ENCODE measurements at places on chromosomes 1 and 21.

GRCh38 chr1:204337583-204337982 lies 22.1 kb downstream of the PLEKHA6 start:
- no peak for DNase-seq

GRCh38 chr1:58468612-58469011 lies 77.9 kb downstream of the OMA1 start:
- no peak for DNase-seq

- no peak for DNase-seq
Measured at GRCh38 chr1:60715970-60716369, 366.4 kb upstream of the NFIA start.

DNA sequence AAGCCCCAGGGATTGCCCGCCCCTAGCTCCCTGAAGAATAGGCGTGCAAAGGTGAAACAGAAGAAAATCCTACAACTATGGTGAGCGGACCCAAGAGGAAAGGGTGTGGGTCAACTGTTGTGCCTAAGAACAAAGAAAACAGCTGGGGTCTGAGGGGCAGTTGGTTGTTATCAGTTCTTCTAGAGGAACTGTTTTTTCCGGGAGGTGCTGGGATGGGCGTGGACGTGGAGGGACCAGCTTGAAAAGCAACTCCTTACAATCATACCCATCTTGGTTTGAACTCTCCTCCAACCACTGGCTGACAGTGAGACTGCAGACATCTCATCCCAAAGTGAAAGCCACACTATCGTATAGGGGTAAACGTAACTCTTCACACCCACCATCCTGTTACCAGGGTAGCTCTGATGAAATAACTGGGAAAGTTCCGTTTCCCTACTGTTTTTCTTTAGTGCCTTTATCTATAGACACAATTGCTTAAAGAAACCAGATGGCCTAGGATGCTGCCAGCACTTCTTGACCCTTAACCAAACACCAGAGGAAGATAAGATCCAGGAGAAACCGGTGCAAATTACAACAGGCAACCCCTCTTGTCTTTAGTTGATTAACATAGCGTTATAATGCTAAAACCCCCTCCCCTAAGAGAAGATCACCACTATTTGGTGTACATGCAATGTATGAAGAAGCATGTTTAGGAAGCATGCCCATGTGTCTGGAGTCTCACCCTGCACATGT lies 25.6 kb upstream of the FAM89A start:
- no peak for DNase-seq

DNA sequence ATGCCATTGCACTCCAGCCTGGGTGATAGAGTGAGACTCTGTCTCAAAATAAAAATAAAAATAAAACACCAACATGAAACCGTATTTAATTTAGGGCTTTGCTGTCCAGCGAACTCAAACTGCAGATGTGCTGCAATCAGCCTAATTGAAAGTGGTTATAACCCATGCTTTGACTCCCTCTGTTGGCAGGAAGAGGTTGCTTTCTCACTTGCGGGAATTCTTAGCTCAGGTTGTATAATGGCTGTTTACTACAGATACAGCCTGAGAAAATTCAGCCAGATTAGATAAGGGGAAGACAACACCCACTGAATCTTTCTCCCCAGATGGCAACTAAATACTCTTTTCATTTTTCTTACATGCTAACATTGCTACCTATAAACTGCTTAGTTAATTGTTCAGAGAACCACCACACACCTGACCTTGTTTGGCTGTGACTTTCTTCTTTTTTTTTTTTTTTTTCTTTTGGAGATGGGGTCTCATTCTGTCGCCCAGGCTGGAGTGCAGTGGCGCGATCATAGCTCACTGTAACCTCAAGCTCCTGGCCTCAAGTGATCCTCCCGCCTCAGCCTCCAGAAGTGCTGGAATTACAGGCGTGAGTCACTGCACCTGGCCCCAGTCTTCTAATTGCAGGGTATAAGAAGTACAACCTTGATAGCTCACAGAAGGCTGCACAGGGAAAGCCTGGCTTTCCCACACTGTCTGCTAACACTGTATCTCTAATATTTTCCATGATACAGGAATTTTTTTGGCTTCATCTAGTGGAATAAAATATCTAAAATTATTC lies 34.6 kb downstream of the DNTTIP2 start:
- DNase-seq: peak; percentile 8

DNA sequence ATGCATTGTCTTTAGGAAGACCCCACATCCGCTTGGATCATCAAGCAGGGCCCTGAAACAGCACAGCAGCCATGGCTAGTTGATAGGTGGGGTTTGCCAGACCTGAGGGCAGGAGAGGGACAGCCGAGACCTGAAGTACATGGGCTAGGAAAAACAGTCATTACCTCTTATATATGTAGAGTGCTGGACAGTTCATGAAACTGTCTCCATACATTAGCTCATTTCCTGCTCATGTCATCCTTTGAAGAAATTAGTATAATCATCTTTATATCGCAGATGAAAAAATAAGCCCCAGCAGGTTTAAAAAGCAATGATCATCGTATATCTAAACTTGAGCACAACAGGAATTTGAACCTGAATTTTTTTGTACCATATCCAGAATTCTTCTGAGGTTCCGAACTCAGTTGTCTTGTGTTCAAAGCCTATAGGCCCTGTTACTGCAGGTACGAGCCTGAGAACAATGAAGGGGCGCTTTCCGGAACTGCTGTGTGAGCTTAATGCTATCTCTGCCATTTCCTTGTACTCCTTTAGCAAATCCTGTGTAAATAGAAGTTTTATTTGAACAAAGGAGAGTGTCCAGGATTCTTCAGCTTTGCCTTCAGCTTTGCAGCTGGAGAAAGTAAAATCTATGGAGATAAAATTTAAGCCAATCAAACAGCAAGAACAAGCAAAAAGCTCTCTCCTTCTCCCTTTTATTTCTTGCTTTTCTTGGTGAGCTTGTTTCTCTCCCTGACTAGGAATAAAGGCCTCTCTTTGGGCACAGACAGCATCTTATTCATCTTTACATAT lies 32.4 kb upstream of the DUSP10 start:
- no peak for DNase-seq

DNA sequence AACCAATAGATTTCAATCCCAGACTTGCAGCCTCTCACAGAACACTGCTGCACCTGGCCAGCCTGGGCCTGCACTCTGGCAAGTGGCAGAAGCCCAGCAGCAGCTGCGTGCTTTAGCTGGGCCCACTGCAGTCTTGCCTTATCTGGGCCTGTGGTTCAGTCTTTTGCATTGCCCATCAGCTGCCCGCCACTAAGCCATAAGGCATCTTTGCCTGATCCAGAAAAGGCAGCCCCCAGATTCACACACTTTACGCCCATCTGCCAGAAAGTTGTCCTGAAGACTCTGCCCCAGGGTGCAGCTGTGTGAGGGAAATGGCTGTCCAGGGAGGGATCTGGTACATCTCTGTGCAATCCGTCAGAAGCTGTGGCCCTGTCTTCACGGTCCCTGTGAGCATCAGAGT lies 217.0 kb downstream of the DNAH14 start:
- DNase-seq: no peak

- no peak for DNase-seq
Measured at GRCh38 chr1:165629848-165630628, 996 bp upstream of the MGST3 start.

DNA sequence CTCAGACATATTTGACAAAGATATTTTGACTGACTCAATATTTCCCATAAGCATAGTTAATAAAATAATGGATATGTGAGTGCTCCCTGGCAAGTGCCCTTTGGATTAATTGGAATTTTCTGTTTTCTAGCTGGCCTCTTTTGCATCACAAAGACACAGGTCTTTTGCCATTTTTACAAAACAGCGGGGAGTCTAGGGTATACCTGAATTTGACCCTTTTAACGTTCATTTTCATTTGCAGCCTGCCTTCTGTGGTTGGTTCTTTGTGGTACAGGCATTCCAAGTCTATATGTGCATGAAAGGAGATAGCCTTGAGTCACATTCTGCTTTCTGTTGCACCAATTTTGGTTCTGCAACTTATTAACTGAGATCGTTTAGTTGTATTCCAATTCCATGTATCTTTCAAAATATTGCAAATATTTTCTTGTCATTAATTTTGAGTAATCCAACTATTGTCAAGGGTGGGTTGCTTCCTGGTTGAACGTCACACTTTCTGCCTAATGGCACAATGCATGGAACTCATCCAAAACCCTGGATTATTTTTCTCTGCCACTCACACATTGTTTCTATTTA lies 171.7 kb downstream of the CRB1 start:
- DNase-seq: no peak

DNA sequence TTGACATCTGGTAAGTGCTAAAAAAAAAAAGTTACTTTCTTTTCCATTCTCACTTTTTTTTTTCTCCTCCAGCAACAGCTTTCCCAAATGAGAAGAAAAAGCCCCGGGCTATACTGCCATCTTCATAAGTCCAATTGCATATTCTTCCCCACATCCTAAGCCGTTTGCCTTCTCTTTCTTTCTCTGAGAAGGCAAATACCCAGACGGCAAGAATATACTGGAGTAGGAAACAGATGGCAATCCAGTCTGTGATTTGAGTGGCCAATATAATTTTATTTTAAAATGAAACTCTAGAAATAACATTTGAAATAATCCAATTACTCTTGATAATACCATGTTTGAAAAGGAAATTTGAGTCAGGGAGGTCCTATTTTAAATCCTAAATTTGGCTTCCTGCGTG lies 44.6 kb upstream of the GREM2 start:
- DNase-seq: no peak

GRCh38 chr1:154867841-154868605 lies 2.1 kb downstream of the KCNN3 start:
- DNase-seq: no peak

DNA sequence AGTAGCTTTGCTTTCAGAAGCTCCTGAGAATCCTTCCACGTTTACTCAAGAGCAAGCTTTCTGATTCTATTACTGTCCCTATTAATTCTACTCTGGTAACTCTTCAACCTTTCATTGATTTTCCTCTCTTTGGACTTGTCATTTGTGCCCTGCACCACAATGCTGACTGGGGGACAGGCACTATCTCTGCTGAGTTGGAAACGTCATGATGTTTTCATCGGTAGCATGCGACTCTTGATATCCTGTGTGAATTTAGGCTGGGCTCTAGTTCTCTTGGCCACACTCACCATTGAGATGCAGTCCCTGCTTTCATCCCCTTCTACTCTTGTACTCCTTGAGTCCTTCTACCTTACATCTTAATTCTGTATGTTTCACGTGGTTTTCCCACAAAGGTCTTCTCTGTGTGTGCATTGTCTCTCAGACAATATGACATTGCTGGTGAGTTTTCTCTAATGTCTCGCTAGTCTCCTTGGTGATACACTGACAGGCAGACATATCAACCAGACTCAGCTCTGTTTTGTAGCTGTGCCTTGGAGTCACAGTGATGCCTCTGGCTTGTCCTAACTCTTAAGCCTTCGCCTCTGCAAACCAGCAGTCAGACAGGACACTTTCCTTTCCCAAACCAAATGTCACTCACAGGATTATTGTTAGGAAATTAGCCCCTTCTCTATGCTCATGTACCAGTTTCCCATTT lies 223.6 kb upstream of the ADGRL2 start:
- DNase-seq: no peak

Measured in stimulated activated CD4-positive, alpha-beta T cell treated with anti-CD3 and anti-CD28 coated beads, Interleukin-15, amount 100 ng/mL, for 48 hours (primary cell).